Fibroblast of mammary gland (primary cell): ENCODE measurements at places on chromosomes 4 and X.

GRCh38 chr4:84579403-84579776 is 3.5 kb upstream of the CDS1 start:
- no peak for DNase-seq

- peak; percentile 74 for DNase-seq
These were observed 79.6 kb downstream of the CCKAR start for GRCh38 chr4:26410385-26411293.

DNA sequence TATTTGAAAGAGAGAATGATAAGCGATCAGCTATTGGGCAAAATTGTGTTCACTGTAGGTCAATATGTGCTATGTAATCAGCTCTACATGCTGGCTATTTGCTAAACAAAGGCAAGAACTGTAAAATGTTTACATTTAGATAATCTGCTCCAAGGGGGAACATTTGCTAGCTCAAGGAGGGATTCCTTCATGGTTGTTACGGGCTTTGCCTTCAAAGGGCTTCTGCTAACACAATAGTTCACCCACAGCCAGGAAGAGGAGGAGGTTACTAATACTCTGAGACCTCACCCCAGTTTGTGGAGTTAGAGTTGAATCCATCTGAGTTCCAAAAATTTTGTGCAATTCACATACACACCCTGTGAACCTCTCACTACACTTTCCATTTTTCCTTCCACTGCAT is 107.6 kb upstream of the BMP3 start:
- DNase-seq, result no peak

DNA sequence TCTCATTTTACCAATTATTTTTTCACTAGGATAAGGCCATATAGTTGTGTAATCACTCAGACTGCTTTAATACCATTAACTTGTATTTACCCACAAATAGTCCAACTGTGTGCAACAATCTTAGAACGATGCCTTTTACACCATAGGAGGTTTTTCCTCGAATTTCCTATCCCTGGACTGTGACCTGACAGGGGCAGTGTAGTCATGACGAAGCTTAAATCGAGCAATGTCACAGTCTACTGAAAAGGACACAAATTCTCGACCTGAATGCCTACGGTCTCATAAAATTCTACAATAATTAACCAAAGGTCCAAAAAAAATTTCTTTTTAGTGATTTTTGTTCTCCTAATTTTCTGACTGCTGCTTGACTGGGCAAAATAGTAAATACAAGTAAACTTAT is 208.9 kb downstream of the ADAMTS3 start:
- no peak for DNase-seq

- no peak for DNase-seq
These were observed 96.5 kb downstream of the NPNT start for GRCh38 chr4:105991726-105992125.
